LoVo (cell line): ENCODE measurements at places on chromosomes 7 and 10.

DNA sequence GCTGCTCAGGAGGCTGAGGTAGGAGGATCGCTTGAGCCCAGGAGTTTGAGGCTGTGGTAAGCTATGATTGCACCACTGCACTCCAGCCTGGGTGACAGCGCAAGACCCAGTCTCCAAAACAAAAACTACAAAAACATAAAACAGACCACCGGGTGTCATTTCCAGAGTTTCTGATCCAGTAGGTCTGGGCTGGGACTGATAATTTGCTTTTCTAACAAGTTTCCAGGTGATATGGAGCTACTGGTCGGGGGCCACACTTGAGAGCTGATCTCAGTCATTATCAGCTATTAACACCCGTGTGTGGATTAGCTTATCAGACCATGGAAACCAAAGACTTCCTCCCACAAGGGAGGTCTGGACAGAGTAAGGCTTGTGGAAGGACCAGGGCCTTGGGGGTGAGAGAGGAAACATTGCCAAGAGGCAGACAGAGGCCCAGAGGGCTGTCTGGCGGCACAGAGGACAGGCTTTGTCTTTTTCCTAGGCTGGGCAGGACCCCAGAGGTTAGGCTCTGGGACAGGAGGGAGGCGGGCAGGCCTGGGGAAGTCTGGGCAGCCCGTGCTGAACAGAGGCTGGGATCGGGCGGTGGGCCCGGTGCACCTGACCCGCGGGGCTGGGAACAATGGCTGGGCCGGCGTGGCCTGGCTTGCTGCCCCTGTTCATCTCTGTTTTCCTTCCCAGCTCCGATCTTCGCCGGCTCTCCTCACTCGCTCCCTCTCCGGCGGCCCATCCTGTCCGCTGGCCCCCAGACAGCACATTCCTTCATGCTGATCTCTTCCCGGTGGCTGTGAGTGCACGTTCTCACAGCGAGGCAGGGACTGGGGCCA lies 25.2 kb downstream of the TMEM270 start:
- no peak for DNase-seq

DNA sequence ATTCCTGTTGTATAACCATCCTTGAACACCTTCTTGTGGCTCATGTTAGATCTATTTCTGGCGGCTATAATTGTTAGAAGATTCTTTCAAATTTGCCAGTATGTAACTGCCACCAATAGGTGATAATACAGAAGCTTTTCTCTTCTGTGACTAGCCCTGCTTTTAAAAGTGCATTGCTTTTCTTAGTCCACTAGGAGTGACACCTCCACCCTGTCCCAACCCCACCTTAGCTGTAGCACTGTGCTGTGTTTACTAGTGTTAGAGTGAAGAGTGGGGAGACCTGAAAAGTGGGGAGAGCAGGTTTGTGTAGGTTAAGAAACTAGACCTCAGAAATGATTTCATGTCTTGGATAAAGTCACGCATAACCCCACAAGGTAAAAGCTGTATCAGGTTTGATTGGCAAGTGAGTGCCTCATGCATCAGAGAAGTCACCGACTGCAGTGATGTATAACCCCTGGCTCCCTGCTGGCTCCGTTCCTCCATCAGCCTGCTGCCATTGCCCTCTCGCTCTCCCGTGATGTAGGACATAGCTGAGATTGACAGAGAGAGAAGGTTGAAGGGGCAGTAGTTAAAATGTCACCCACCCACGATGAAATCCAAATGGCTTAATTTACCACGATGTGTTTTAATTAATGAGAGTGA lies 12.5 kb downstream of the NPVF start:
- DNase-seq = no peak

- DNase-seq = no peak
Measured at GRCh38 chr10:16716051-16716450, 101.2 kb downstream of the RSU1 start.

DNA sequence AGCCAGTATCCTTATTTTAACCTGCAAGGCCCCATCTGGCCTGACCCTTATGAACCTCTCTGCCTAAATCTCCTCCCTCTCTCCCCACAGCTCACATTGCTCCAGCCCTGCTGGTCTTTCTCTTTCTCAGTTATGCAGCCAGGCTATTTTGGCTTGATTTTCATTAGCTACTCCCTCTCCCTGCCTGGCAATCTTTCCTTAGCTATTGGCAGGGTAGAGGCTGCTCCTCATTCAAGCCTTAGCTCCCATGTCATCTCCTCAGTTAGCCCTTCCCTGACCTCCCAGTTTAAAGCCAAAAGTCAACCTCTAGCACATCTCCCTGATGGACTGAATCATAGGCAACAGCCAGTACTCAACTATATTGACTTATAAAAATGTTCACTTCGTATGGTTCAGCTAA lies 214.4 kb upstream of the CELF2 start:
- DNase-seq = no peak

DNA sequence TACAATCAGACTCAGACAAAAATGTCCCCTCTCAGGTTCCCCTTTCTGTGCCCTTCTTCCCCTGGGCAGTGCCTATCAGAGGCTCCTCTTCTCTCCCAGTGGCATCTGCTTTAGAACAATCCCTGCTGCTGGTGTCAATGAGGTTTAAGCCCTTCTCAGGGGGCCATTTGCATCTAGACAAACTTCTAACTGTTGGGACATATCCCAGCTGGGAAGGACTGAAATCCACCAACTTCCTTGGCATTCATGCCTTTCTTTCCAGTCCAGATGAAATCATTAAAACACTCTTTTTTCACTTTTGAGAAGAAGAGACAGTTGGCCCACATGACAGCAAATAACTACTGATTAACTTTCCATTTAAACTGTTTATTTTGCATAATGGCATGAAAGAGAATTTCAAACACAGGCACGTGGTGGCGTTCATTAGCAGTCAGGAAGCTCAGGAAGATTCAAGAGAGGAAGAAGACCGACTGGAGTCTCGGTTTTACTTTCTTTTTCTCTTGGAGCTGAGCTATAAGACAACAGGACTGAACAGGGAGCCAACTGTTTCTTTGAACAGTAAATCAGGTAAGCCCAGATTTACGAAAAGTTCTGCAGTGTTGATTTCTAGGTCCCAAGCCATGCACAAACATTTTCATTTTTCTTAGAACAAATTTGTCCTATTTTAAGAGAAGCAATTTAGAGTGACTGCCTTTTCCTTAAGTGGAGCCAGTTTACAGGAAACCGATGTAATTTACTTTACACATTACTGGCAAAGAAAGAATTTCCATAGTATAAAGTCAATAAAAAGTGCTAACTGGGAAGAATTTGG lies at the start of gene GIMAP2:
Gene GIMAP2, plus strand, starts transcription at position 488 of the 811 bp plus-strand sequence. CDS start 1,354 bp downstream, outside the sequence.
- peak; percentile 56 for DNase-seq

- DNase-seq = no peak
Measured at GRCh38 chr10:50554995-50555568, 68.7 kb downstream of the SGMS1 start.

DNA sequence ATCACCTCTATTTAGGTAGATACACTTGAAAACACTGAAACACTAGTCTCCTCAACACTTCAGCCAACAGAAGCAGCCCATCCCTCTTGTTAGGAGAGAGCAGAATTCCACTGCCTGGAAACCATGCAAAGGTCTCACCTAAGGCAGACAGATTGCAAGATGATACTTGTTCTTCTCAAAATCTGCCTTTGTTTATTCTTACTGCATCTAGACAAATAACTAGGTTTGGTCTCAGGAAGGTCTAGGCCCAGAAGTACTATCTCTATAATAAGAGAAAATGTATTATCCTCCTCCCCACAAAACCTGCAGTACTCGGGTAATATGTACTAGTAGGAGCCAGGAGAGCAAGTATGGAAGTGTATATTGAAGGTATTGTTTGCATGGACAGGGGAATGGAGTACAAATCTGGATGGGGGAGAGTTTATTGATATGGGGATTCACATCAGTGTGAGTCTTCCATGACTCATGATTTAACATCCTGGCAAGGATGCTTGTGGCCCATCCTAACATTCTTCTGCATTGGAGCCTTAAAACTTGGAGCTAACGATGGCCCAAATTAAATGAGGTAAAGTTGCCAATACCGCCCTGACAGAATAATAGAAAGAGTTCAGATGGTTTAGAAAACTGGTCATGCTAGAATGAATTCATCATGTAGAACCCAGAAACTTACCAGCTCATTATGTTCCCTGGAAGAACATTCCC lies 109.2 kb downstream of the EPC1 start:
- DNase-seq = no peak

DNA sequence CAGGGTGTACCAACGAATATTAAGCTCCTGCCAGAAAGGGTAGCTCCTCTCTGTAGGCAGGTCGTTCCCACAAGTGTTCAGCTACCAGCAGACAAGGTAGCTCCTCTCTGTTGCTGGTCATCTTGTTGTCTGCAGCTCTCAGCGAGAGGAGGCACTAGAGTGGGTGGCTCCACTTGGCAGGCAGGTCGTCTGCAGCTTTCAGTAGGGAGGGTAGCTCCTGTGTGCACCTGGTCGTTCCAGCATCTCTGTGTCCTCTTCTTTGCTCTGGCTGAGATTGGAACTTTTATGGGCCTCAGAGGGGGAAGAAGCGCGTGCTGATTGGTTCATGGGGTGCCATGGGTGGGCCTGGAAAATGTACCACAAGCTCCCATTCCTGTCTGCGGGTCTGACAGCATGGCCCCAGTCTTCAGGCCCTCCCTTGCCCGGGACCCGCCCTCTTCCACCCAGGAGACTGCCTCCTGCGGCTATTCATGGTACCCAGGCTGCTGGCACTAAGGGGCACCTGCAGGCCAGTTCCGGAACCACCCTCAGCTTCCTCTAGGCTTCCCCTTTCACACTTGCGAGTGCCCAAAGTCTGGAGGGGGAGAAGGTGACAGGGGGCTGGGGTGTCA lies 63.9 kb upstream of the CACNA2D1 start:
- DNase-seq = no peak

- no peak for DNase-seq
Measured at GRCh38 chr10:90788968-90789367, 68.9 kb downstream of the HTR7 start.

DNA sequence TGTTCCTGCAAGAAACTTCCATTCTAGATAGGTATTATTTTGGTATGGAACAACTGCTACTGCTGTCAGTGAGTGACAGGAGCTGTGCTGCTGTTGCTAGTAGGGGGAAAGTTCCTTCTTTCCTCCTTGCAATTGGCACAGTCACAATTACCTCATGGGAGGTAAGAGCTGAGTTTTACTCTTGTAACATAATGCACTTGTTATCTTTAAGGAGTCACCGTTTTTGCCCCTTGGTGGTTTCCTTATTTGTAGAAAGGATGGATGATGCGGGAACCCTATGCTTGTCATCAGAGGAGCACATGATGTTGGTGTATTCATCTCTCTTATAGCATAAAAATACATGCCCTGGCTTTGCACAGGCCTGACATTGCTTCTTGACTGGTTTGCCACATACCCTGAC lies 234.7 kb upstream of the NPY start:
- no peak for DNase-seq

GRCh38 chr7:96800824-96801223 lies 91.2 kb upstream of the SEM1 start:
- DNase-seq = no peak
